BJ (cell line): ENCODE measurements at places on chromosomes 3 and 15.

- no peak for DNase-seq
Measured at GRCh38 chr3:20040548-20041196, 426 bp downstream of the KAT2B start.

GRCh38 chr3:167958141-167958540 lies 137.6 kb downstream of the GOLIM4 start:
- DNase-seq, result no peak

GRCh38 chr15:92954578-92954977 lies 54.5 kb downstream of the CHD2 start:
- no peak for DNase-seq

DNA sequence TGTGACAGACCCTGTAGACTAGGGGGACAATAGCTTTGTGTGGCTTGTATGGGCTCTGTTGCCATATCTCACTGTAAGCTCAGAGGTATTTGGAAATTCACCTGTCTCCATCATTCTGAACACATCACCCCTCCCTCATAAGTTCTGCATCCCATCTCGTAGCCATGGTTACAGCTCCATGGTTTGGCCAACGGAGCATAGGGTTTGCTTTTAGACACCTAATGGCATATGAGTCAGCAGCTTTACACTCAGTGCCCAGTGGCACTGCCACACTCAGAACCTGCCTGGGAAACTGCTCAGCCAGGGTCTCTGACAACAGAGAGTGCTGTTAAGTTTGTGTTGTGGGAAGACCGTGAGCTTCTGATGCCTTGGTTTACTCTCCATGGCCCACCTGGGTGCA lies 67.3 kb downstream of the CCK start:
- no peak for DNase-seq

GRCh38 chr3:6249679-6250078 lies 611.2 kb upstream of the GRM7 start:
- DNase-seq, result no peak

- no peak for DNase-seq
Measured at GRCh38 chr3:8839607-8840325, 70.4 kb upstream of the OXTR start.

DNA sequence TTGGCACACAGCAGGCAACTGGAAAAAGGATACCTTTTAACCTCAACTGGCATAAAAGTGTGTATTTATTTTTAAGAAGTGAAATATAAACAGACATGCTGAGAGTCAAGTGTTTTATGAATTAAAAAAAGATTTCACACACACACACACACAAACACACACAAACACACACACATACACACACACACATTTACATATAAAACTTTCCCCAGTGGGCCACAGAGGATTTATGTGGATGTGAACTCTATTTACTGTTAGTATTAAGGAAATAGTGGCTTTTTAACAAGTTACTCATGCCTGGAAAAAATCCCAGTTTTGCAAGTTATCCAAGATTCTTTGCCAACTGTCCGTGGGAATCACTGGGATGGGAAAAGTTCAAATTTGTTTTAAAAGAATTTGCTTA lies 725.9 kb upstream of the NR2F2 start:
- DNase-seq, result peak; percentile 94

DNA sequence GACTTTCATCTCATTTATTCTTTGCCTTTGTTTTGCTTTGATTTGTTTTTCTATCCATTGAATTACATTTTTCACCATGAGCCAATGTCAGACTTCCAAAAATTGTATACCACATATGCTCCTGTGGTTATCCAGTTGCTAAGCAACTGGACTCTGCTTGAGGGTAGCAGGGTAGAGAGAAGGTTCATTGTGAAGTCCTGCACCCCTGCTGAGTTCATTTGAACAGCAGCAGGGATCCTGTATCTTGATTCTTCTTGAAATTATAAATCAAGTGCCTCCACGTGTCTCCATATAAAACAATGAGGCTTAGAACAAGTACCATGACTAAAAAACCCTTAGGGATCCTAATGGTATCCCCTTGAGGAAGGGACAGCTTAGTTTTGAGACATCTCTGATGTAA lies 449.3 kb downstream of the ROBO2 start:
- DNase-seq, result no peak

- no peak for DNase-seq
Measured at GRCh38 chr3:99508191-99508590, 130.2 kb upstream of the COL8A1 start.

DNA sequence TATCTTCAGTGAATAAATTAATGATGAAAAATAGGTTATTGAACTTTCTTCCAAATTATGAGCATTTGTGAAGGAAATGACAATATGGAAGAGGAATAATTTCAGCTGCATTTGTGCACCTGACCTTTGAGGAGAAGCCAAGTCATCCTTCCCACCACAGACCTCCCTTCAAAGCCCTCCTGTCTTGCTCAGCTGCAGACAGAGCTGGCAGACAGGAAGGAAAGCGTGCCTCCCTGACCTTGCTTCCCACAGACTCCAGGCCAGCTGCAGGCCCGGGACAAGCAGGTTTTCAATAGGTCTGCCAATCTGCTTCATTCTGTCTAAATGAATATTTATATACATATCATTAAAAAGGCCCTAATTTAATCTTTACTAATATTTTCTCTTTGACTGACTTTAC lies 152.9 kb upstream of the RBMS3 start:
- no peak for DNase-seq

DNA sequence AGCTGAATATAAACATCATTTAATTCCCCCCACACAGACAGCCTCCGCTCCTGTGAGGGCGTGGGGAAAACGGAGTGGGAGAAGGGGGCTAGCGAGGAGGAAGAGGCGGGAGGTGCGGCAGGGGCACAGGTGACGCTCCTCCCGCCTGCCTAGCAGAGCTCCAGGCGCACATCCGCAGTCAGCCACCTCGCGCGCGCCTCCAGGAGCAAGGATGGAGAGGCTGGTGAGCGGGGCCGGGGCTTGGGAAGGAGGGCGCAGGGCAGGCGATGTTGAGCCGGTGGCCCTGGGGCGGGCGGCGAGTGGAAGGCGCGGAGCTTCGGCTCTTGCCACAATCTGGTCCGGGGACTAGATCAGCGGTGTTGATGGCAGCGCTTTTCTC lies at the start of gene CD200:
Gene CD200, plus strand, starts transcription at position 155 of the 379 bp plus-strand sequence. Its CDS starts 57 bp downstream, at position 212.
- no peak for DNase-seq

DNA sequence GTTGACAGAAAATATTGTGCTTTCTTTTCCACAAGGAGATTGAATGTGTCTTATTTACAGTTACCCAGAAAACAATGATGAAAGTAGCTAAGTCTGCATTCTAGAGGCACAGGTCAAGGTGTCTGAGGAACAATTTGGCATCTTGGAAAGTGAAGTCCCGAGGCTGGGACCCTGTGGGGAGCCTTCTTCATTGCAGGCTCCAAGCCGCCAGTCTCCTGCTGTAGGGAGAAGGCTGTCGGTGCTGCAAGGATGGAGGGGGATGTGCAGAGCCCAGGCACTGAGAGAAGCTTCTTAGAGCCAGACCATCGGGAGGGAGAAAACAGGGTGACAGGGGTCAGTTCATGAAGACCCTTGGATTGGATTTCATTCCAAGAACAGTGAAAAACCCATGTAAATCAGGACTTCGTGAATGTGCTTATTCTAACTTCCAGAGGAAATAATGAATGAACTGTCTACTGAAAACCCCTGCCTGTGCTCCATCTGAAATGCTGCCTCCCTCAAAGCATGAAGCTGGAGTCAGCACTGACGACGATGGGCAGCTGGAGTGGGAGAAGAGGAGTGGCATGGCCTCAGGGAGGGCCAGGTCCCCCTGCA lies 25.2 kb upstream of the NSMCE3 start:
- DNase-seq, result no peak

DNA sequence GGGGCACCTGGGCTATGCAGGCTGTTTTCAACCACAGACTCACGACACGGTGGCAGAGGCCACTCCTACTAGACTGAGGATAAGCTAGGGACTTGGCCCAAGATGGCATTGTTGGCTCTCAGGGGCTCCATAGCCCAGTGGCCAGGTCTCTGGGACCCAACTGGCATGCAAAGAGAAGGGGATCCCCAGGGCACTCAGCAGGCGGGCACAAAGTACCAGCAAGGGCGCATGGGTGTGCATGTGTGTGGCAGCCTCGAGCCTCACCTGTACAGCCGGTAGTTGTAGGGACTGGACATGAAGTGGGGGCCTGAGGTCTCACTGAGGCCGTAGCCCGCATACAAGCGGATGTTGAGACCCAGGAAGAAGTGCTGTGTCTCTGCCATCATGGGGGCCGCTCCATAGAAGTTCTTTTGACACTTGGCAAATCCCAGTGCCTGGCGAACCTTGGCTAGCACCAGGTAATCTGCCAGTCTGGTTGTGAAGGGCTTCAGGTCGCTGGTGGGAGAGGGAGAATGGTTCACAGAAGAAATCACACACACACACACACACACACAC lies 30.2 kb downstream of the IDH3A start:
- DNase-seq, result no peak
